Hematopoietic multipotent progenitor cell (in vitro differentiated cells): ENCODE measurements at places on chromosomes 6 and 20.

- DNase-seq = no peak
Measured at GRCh38 chr20:1646975-1647431, 10.6 kb downstream of the SIRPG start.

DNA sequence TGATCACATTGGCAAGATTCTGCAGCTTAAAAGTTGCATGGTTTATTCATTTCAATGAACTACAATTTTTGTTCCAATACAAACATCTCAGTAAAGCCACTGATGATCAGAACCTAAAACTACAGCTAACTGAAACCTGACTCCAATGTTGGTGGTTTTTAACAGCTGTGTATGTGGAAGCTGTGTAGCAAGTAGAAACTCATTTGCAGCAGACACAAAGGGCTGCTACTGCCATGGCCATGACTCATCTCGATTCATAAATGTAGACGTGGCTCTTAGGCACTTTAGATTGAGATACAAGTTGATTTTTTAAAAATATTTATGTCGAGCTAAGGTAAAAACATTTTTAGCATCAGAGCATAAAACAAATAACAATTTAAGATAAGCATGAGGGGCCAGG is 19.5 kb upstream of the MAP3K4 start:
- no peak for DNase-seq

DNA sequence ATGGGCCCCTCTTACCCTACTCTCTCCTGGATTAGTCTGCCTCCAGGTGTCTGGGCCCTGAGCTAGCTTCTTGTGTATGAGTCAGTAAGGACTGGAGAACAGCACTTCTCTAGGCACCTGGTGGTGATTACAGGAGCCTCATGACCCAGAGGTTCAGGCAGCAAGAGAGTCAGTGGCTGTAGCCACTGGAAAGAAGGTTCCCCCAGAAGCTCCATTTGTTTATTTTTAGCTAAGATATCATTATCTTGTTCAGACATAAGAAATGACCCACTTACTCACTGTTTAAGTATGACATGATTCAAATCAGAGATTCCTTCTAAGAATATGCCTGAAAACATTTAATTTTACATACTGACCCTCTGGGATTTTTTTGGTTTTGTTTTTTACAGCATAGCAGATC is 23.6 kb upstream of the SLC4A11 start:
- DNase-seq = no peak

GRCh38 chr6:44042989-44043478 is 84.2 kb downstream of the MRPL14 start:
- DNase-seq = no peak

- no peak for DNase-seq
Measured at GRCh38 chr6:13554929-13555333, 19.5 kb upstream of the SIRT5 start.

DNA sequence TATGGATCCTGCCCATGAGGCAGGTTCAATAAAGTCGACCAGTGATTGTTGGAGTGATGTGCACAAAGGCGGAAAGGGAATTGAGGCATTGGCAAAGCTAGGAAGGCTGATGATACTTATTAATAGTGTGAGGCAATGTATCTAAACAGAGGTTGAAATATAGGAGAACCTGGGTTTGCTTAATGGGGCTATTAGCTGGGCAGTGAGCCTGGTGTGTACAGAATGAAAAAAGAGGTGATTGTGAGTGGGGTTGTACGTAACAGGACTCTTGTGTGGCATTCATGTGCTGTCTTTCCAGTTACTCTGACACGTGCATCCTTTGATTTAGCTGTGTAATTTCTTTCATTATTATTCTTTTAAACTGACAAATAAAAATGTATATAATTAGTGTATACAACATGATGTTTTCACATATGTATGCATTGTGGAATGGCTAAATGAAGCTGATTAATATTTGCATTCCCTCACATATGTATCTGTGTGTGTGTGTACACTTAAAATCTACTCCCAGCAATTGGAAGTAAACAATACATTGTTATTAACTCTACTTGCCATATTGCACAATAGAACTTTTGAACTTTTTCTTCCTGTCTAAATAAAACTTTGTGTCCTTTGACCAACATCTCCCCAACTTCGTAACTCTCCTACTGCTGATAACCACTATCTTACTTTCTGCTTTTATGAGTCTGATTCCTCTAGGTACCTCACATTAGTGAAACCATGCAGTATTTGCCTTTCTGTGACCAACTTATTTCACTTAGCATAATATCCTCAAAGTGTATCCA is 220.5 kb upstream of the SLC35B3 start:
- no peak for DNase-seq

GRCh38 chr20:43917380-43917779 is 2.7 kb downstream of the TOX2 start:
- DNase-seq = no peak

DNA sequence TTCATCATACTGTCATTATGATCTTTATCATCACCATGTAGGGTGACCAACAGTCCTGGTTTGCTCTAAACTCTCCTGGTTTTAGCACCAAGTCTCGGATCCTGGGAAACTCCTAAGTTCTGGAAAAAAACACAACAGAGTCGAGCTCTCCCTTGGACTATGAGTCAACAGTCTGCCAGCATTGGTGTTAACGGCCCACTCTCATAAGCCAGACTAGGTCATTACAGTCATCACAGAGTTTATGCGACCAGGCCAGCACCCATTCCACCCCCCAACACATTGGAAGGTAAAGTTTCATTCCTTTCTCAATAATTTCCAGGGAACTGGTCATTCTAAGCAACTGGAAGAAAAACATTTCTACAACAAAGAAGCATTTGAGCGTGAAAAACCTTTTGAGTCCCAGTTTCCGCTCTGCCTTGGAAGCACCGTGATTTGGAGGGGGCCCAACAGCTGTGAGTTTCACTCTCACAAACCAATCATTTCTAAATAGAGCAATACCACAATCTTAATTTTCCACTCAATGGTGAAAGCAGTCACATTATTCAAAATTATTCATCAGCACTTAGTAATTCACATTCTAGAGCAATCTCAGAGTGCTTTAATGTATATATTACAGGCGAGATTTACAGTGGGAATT is 445.0 kb downstream of the CDH26 start:
- no peak for DNase-seq

DNA sequence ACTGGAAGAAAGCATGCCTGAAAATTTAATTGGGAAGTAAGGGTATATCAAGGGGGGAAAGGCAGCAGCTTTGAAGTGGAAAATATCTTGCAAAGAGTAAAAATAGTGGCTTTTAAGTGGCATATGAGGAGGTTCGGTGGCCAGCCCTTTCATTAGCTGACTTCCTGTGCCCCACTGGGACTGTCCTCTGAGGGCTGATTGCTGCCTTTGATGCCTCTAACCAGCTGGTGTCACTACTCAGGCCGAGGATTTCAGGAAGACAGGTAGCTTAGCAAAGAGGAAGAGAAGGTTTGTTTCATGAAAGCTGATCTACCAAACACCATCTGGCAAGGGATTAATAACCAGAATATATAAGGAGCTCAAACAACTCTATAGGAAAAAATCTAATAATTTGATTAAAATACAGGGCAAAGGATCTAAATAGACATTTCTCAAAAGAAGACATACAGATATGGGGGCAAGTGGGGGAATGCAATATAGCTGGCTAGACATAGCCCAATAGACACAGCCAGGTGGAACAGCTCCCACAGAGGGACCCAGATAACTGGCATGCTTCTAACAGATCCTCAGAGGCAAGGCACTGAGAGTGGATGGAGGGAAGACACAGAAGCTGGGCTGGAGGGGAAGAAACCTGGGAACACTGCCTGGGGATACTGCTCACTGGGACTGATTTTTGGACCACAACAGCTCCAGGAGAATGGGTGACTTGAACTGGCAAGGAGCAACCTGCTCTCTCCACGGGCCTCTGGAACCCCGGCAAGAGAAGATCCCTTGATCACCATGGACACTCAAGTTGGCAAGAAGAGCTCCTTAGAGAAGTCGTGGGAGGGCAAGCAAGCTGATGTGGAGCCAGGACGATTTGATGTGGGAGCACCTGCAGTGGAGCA is 33.2 kb downstream of the CCN2 start:
- DNase-seq = no peak

DNA sequence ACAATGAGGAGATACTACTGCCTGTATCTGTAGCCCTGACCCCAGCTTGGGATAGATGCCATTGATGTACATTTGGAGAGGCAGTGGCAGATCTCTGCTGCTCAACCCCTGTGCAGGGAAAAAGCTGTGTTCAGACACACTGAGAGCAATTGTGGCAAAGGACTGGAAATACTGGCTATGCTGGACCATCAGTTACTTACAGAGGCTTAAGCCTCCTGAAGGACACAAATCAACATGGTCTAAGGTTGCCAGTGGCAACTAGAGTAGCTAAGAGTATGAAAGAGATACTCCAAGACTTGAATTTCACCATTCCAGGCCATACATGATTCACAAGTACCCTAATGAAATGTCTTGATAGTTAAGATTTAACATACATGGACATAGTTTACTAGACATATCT is 32.4 kb upstream of the ENPP4 start:
- DNase-seq = no peak

DNA sequence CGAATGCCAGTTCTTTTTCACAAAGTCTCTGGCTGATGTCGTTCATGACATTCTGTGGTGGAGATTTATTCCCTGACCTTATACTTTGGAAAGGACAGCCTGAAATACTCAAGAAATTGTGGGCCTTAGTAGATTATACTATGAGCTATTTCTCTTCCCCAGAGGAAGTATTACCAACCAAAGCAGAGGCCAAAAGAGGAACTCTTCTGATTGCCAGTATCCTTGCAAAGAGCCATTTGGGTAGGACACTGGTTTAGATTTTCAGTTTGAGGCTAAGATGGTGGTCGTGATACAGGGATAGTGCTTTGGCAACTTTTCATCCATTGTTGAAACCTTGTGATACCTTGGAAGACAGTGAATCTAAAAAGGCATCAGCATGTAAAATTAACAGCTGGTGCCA is 327.3 kb downstream of the HACE1 start:
- DNase-seq = no peak

DNA sequence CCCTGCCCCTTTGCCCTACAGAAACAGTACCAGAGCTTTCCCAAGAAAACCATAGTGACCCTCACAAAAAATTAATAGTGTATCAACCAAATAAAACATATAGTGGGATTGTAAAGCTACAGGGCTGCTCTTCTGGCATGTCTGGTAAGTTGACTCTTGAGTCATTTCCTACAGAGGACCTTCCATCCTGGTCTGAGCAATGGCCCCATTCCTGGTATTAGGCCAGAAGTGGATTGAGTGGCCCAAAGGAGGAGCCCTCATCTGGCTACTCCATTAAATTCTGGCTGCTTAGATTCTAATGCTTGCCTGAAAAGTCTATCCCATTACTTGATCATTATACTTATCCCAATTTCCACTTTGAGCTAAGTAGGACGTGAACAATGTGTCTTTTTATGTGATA is 150.9 kb upstream of the HMGN3 start:
- no peak for DNase-seq

DNA sequence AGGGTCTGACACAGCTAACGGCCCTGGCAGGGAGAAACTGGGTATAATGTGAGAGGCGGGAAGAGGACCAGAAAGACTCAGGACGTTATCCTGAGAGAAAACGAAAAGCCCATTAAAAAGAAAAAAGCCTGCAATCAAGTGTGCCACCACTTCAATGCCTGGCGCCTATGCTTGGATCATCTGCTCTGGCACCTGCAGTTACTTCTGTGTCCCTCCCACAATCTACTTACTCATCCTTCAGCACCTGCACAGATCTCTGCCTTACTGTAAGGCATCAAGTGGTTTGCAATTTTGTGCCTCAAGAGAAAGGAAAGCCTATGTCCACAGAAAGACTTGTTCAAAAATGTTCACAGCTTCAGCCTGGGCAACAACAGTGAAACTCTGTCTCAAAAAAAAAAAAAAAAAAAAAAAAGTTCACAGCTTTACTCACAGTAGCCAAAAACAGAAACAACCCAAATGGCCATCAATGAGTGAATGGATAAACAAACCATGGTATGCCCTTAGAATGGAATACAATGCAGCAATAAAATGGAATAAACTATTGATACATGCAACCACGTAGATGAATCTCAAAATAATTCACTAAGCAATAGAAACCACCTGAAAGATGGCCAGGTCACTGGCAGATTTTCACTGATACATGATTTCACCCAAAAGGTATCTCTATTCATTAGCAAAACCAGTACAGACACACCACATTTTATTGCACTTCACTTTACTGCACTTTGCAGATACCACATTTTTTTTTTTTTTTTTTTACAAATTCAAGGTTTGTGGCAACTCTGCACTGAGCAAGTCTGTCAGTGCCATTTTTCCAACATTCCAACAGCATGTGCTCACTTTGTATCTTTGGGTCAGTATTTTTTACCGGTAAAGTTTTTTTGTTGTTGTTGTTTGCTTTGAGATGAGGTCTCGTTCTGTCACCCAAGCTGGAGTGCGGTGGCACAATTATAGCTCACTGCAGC is 48.6 kb downstream of the ABHD12 start:
- DNase-seq = no peak

DNA sequence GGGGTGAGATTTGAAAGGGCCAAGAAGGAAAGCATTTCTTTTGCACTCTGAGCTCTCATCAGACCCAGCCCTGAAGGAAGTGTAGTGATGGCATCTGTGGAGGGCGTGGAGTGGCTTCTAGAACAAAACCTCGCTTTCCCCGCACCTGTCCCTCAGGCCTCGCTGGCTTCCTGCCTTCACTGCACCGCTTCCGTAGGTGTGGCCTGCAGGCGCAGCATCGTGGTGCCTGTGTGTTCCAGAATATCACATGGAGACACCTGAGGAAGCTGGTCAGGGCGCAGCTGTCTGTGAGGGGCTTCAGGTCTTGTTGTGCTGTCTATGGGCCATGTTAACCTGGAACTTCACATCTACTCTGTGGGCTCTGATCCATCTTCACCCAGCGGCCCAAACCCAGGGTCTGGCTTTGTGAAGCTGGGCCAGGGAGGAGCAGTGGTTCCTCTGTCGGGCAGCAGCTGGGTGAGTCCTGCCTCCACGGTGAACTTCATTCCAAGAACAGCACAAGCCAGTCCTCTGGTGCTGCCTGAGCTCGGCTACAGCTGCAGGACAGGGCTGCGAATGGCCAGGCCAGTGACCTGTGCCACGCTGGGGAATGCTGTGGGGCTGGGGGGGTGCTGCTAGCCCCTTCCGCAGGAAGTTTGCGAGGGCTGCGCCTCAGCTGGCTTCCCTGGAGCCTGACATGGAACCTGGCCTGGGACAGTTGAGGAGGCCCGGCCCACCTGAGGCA is 40.9 kb downstream of the DSTN start:
- DNase-seq = peak; percentile 25

- DNase-seq = no peak
Measured at GRCh38 chr6:90643381-90643780, 56.5 kb upstream of the MAP3K7 start.

- DNase-seq = no peak
Measured at GRCh38 chr20:6212903-6213302, 90.1 kb upstream of the FERMT1 start.

- DNase-seq = no peak
Measured at GRCh38 chr6:90368601-90369000, 72.0 kb upstream of the BACH2 start.

DNA sequence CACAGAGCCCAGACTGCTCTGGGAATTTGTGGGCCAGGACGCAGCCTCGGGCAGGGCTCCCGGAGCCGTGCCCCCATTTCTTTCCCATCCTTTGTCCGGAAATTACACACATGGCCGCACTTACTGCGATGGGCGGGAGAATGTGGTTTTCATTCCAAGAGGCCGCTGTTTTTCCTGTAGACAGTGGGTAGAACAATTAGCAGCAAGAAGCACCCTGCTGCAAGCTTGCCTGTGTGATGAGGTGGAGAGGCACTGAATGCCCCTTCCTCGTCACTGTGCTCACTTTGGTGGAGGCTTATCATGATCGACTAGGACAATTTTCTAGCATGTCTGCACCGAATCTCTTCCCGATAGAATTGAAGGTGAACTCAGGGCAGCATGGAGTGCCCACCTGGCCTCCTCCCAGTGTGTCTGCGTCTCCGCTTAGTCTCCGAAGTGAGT is 102.8 kb downstream of the DACT2 start:
- DNase-seq = no peak

- no peak for DNase-seq
Measured at GRCh38 chr6:98871821-98872220, 37.4 kb downstream of the POU3F2 start.
